ENCODE measurements at places on chromosomes 5 and 9.

GRCh38 chr9:8160787-8161186 is 361.2 kb upstream of the DMAC1 start:
- no peak for DNase-seq

DNA sequence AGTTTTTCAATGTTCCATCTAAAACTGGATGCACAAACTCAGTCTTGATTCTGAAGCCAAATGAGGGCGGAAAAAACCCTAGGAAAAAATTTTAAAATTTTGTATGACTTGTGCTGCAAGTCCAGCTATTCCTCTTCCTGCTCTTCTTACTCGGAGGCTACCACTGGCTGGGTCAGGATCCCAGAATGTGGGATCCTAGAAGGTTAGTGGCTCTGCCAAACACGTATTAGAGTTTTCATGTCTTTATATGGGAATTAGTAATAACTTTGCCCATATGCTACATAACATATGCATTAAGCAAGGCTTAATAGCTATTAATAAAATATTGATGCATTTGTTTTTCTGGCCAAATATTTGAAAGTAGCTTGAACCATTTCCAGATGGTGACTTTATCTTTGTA is 458.3 kb downstream of the AGTPBP1 start:
- no peak for DNase-seq

GRCh38 chr5:78601559-78602314 is 46.8 kb downstream of the LHFPL2 start:
- no peak for DNase-seq

GRCh38 chr5:2877522-2877921 is 126.0 kb upstream of the IRX2 start:
- no peak for DNase-seq

DNA sequence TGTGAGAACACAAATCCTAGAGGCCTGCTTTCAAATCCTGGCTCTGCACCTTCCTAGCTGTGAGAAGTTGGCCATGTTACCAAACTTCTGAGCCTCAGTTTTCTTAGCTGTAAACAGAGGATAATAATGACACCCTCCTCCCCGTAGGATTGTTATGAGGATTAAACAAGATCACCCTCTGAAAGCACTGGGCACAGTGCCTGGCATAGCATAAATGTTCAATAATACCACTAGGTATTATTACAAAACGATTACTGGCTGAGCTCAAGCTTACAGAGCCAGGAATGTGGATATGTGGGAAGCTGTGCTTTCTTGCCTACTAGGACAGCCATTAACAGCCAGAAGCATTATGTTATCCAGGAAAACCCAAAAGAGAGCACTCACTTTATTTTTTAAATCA is 30.8 kb upstream of the POU4F3 start:
- DNase-seq, result no peak

- DNase-seq, result no peak
Measured at GRCh38 chr9:27945386-27945785, 372.1 kb upstream of the C9orf72 start.

DNA sequence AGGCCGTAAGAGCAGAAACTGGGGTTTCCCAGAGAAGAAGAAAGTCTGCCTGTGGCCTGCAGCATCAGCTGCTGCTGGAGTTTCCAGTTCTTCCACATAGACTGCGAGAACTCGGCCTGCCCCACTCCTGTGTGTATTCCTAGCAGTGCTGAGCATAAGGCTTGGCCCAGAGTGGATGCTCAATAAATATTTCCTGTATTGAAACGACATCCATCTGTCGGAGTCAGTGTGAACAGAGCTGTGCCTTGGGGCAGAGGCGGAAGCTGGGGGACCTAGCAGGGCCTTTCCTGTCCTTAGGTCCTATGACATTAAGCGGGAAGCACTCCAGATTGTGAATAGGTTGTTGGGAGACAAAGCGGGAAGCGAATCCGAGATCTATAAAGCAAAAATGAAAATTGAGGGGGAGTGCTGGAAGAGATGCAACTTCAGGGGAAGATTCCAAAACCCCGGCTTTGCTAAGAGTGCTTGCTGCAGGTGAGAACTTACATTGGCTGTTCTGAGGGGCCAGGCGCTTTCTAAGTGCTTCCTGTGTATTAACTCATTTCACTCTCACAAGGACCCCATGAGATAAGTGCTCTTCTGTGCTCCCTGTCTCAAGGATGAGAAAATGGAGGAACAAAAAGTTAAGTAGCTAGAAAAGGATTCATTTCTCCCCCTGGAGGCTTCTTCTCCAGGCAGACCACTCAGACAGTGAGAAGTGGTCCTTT is 76.1 kb upstream of the CXCL14 start:
- no peak for DNase-seq

- DNase-seq, result no peak
Measured at GRCh38 chr9:82332774-82333152, 344.2 kb downstream of the SPATA31D1 start.

DNA sequence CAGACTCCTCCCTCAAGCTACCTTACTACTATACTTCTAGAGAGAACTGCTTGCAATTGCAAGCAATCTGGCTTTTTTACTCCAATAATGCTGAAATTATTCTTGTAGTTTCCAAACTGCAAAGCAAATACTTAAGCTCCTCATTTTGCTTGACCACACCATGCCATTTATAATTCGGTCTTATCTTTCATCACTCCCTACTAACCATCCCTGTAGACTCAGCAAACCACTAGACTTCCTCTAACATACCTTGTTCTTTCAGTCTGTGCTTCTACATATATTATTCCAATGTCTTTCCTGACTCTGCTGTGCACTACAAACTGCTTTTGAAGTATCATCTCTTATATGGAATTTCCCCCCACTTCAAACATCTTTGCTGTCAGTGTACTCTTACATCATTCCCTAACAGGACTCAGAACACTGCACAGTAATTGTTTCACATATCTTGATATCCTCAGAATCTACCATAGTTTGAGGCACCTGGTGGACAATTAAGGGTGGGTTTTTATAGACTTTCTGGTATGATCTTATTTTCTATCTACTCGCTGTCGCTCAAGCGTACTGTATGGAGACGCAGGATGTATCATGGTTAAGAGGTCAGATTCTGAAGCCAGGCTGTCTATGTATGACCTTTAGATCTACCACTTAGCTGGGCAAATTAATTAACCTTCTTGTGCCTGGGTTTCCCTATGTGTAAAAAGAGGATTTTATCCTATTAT is 2.8 kb downstream of the IL6ST start:
- no peak for DNase-seq

- DNase-seq, result no peak
Measured at GRCh38 chr5:178331491-178331996, 98.9 kb upstream of the PHYKPL start.

DNA sequence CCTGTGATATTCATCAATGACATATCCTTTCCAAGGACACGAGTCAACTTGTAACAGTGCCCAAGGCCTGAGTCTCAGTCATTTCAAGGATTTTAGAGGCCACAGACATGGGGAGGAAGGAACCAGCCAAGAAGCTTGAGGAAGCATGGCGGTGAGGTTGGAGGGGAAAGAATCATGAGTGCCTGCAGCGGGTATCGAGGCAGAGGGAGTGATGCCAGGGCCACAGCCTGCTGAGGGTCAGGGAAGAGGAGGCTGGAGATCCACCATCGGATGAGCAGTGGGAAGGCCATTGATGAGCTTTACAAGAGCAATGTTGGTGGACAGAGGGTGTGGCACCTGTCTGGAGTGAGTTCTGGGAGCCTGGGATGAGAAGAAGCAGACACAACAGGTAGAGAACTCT is 88.5 kb upstream of the IER5L start:
- DNase-seq, result no peak

DNA sequence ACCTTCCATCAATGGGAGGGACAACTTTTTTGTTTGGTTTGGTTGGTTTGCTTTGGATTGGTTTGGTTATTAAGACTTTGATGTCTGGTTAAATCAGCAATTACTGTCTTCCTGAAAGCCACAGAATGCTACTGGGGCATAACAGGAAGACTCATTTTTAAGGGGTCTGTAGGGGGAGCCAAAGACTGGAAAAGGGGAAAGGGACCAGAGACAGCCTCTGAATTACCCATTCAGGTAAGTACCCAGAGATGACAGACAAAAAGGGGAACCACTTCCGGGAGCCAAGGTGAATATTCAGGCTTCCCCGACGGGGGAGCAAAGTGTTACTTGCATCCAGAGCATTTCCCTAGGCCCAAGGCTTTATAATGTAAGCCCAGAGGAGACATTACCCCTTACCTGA is 4.6 kb upstream of the FEM1C start:
- no peak for DNase-seq

DNA sequence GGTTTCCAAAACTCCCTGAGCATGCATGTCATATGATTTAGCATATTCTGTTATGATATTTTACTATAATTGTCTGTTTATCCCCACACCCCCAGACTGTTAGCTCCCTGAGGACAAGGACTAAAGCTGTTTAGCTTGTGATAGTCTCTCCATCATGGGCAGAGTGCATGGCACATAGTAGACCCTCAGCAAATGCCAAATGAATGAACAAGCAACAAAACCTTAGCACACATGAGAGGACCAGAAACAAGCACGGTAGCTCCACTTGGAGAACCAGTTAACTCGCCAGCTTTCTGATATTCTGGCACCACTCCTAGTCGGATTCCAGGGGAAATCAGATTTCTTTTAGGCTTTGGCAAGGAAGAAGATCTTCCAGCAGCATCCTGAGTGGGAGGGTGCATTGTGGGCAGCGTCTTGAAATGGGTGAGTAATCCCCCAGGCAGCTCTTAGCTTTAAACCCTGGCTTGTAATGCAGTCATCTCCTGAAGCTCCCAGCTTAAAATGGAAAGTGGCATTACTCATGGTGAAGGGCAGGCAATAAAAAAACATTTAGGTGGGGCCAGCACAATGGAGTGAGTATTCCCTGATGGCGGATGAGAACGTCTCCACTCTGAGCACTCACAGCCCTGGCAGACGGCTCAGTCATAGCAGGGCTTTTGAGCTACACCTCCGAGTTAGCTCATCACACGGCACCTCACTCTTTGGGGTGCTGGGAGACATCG is 41.1 kb downstream of the FGF1 start:
- no peak for DNase-seq

- DNase-seq, result no peak
Measured at GRCh38 chr9:127711831-127712274, 3.6 kb downstream of the PTRH1 start.

DNA sequence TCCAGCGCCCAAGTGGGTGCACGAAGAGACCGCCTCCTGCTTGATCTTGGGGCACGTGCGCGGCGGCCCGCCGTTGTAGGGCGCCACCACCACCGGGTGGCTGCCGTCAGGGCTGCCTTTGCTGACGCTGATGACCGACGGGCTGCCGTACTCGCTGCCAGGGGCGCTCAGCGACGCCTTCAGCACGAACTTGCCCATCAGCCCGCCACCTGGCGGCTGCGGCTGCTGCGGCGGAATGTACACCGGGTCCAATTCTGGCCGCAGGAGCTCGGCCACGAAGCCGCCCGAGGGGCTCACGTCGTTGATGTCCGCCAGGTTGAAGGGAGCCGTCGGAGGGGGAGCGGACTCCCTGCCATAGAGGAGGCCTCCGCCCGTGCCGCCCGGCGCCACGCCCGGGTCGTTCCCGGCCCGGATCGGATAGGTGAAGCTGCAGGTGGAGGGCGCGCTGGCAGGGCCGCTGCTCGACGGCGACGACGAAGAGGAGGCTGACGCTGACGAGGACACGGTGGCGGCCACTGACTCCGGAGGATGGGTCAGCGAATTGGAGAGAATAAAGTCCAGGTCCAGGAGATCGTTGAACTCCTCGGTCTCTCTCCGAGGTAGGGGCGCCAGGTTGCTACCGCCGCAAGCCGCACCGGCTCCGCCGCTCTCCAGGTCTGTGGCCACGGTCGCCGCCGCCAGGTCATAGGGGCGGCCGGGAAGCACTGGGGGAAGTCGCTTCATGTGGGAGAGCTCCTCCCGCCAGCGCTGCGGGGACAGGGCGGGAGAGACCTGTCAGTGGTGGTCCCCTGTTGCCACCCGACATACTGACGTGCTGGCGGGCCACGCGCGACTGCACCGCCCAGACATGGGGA is 1.8 kb downstream of the KLF4 start:
- DNase-seq, result no peak

DNA sequence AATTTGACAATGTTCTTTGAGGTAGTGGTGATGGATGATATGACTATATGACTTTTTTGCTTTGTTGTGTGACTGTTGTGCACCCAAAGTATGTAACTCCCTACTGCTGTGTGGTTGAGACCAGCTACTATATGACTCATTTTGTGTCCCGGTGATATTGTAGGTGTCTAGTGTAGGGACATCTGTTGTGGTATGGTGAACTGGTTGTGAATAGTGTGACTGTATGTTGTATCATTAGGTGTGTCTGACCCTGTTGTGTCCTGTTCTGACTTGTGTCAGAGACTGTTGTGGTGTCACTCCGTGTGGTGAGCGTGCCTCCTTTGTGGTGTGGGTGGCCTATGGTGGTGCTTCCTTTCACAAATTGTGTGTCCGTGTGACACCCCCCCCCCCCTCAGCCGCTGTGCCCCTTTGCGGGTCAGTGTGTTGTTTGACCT is 11.2 kb upstream of the CXXC5 start:
- DNase-seq, result no peak

- DNase-seq, result no peak
Measured at GRCh38 chr9:128245421-128246151, 30.2 kb downstream of the GOLGA2 start.

GRCh38 chr5:43638546-43638945 is 35.6 kb downstream of the NNT start:
- DNase-seq, result no peak

DNA sequence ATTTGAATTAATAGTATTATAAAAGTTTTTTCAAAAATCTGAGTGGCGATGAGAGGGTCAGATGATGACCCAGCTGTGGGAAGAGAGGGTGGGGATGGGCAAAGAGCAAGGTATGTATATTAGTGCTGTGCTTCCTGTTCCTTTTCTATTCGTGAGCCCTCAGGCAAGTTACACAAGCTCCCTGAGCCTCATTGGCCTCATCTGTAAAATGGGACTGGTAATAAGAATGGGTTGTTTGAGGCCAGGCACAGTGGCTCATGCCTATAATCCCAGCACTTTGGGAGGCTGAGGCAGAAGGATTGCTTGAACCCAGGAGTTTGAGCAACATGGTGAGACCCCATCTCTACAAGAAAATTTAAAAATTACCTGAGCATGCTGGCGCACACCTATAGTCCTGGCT is 24.0 kb upstream of the MLANA start:
- DNase-seq, result no peak

- no peak for DNase-seq
Measured at GRCh38 chr5:103166706-103167105, 46.6 kb downstream of the PPIP5K2 start.

GRCh38 chr9:129909851-129910250 is 74.6 kb downstream of the USP20 start:
- DNase-seq, result no peak

- DNase-seq, result no peak
Measured at GRCh38 chr9:89969881-89970639, 365.2 kb downstream of the GADD45G start.

DNA sequence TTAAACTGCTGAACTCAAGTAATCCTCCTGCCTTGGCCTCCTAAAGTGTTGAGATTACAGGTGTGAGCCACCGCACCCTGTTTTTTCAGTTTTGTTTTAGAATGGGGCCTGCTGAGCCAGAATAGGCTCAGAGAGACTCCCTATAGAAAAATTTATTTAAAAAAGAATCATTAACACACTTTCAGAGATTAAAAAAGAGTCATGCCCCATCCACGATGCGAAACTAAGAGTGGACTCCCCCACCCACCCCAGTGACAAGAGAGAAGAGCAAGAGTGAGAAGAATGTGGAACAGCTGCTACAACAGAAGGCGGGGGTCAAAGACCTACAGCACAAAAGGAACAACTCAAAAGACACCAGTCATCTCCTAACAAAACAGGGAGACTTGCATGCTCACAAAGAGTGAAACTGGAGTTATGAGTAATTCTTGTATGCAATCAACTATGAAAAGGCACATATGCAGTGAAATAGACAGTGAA is 47.2 kb downstream of the GLDC start:
- DNase-seq, result no peak

GRCh38 chr5:80229902-80230255 is 26.0 kb downstream of the SERINC5 start:
- no peak for DNase-seq

GRCh38 chr9:133667759-133668450 is 31.7 kb downstream of the DBH start:
- no peak for DNase-seq
